ENCODE measurements at places on chromosomes 11 and 22.

DNA sequence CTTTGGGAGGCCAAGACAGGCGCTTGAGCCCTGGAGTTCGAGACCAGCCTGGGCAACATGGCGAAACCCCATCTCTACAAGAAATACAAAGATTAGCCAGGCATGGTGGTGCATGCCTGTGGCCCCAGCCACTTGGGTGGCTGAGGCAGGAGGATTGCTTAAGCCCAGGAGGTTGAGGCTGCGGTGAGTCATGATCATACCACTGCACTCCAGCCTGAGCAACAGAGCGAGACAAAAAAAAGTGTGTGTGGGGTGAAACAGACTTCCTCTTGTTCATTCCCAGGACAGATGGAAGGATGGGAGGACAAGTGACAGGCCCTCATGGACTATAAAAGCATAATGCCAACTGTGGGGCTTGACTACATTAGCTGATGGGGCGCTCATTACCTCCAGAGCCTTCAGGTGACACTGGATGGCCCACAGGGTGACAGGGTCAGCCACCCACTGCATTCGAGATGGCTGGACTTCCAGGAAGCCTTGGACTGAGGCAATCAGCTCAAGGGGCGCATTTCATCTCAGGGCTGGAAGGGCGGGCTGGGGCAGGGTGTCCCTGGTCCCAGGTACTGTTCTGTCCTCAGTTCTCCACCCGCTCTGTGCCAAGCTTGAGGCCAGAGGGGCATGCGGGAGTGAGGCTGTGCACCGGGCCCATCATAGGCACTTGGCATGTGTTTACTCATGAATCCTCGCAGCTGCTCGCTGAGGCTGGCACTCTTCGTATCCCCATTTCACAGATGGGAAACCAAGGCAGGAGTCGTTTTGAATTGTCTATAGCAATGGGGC, 12.5 kb downstream of the NPTXR start:
- DNase-seq = no peak

- DNase-seq = no peak
Observed at GRCh38 chr11:120525261-120526171, 14.0 kb downstream of the GRIK4 start.

- DNase-seq = no peak
Observed at GRCh38 chr11:33825854-33826560, 51.7 kb upstream of the FBXO3 start.

DNA sequence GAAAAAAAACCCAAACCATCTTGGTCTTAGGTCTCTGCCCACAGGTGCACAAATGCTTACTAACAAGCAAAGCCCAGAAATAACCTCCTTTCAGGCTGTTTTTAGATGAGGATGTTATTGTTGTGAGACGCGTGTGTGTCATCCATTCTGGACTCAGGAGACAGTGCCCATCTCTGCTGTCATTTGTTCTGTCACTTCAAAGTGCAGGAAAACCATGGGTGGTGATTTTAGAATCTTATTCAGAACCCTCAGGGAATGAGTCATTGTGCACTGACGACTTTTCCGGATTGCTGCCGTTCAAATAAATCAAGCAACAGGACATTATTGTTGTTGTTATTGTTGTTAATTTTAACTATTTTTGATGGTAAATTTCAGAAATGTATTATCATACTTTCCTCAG, 110.3 kb downstream of the LRRC32 start:
- DNase-seq = no peak

GRCh38 chr11:64916040-64916774, 802 bp downstream of the ATG2A start:
- no peak for DNase-seq

DNA sequence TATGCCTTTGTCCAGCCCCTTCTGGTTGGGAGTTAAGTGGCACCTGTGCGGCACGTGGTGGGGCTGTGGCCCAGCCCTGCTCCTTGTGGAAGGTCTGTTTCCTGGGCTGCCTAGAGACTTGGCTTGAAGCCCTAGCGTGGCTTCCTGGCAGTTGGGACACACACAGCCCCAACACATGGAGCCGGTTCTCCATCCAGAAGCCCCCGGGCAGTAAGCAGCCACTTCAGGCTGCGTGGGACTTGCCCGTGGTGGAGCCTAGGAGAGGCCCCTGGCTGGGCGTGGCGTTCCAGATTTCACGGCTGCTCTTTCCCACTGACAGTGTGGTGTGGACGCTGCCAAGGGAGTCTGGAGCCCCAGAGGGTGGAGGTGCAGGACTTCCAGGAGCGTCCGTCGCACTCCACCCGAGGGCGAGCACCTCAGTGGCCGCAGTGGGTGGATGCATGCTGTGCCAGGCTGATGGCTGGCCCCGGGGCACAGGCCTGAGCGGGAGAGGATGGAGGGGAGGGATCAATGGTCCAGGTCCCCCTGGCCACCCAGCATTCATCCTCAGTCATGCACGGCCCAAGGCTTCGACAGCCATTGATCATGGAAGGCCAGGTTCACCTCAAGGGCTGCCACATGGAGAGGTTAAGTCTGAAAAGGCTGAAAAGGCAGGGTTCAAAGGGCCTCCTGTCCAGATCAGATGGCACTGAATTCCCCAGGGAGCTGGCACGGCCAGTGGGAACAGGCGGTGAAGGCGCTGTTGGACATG, 9.3 kb downstream of the CCND1 start:
- no peak for DNase-seq

All from activated gamma-delta T cell treated with anti-CD3 and anti-CD28 coated beads, Interleukin-2, amount 50 U/mL, for 16 hours (primary cell).